ENCODE measurements at places on chromosomes 3 and 15.

DNA sequence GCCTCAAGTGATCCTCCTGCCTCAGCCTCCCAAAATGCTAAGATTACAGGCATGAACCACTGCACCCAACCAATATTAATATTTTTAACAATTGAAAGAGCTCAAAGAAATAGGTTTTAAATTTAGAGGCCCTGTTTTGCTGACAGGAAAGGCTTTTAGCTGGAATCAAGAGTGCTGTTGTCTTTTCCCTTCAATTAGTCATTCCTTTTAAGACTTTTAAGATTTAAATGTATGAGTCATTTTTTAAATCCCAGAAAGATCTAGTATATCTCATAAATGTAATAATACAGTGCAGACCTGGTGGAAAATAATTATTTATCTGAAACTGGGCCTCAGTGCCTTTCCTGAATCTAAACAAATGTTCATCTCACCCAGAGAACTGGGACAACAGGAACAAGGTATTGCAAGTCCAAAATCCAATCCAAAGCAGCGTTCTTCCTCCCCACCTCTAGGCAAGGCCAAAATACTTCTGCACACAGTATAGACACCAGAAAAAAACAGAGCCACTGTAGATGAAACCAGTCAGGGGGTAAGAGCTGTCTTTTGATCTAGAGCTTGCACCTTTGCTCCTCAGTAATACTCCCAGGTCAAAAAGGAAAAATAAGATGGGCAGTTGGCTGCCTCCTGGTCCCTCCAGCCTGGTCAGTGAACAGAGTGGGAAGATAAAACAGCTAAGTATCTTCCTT is 14.4 kb downstream of the AGTR1 start:
- no peak for DNase-seq

GRCh38 chr3:172598904-172599303 is 75.7 kb upstream of the TNFSF10 start:
- no peak for DNase-seq

- no peak for DNase-seq
Measured at GRCh38 chr15:85618228-85618505, 176.6 kb downstream of the KLHL25 start.

- DNase-seq, result no peak
Measured at GRCh38 chr3:125057186-125057850, 1.5 kb upstream of the HEG1 start.

GRCh38 chr3:72196377-72196929 is 411.5 kb upstream of the PROK2 start:
- DNase-seq, result no peak

DNA sequence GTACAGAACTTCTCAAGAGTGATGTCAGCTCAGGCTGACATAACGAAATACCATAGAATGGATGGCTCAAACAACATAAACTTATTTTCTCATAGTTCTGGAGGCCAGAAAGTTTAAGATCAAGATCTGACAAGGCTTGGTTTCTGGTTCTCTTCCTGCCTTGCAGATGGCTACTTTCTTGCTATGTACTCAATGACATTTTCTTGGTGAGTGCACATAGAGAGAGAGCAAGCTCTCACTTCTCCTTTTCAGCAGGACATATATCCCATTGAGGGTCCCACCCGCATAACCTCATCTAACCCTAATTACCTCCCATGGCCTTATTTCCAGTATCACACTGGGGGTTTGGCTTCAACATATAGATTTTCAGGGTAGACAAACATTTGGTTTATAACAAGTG is 1072.1 kb downstream of the PLOD2 start:
- no peak for DNase-seq

DNA sequence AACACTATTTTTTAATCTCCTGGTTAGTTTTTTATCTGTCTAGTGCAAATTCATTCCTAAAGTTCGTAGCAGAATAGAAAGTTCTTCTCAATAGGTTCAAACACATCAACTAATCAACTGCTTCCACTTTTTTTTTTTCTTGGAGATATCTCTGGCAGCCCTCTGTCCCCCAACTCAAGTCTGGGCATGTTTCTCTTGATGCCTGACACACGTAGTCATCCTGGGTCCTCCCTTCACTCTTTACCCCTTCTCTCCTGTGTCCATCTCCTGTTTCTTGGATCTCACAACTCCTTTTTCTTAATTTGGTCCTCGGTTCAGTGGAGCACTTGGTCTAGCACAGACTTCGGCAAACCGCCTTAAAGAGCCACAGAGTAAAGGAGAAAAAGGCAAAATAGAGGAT is 14.4 kb downstream of the TNFAIP8L3 start:
- DNase-seq, result no peak

GRCh38 chr3:13420831-13421765 is 976 bp upstream of the NUP210 start:
- no peak for DNase-seq

GRCh38 chr15:52635908-52636307 is 43.3 kb downstream of the ATOSA start:
- DNase-seq, result no peak

DNA sequence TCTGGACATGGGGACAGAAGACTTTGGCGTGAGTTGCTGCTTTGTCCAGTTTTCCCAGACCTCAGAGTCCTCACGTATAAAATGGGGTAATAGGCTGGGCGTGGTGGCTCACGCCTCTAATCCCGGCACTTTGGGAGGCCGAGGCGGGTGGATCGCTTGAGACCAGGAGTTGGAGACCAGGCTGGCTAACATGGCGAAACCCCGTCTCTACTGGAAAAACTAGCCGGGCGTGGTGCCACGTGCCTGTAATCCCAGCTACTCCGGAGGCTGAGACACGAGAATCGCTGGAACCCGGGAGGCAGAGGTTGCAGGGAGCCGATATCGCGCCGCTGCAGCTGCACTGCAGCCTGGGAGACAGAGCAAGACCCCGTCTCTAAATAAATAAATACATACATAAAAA is 22.7 kb upstream of the IGF1R start:
- no peak for DNase-seq

GRCh38 chr15:31352911-31353811 is 26.5 kb downstream of the KLF13 start:
- peak; percentile 71 for DNase-seq

DNA sequence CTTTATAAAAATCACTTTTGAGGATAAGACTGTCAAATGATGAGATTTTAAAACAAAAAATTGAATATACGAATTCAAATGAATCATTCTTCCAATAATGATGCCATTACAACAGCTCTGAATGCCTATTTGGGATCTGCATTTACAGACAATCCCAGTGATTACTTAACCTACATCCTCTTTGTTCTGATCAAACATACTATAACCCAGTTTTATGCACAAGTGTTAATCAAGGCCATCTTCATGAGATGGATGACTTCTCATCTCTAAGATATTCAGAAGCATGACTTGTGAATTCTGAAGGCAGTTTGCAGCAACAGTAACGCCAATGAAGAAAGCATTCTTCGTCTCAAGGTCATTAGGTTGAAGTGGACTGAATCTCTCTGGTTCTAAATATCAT is 90.3 kb upstream of the MEX3B start:
- DNase-seq, result no peak

DNA sequence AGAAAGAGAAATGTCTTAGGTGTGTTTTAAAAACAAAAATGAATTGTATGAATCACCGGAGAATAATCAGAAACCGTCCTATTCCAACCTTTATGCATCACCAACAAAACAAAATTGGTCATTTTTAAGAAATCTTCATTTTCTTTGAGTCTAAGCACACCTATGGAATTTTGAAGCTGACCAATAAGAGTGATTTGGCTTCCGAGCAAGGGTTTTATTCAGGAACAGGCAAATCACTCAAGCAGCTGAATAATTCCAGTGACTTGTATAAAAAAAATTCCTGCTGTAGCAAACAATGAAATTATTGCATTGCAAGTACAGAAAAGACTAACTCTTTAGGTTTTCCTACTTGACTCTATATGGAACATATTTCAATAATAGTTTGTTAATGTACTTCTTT is 83.8 kb upstream of the FNDC3B start:
- no peak for DNase-seq

DNA sequence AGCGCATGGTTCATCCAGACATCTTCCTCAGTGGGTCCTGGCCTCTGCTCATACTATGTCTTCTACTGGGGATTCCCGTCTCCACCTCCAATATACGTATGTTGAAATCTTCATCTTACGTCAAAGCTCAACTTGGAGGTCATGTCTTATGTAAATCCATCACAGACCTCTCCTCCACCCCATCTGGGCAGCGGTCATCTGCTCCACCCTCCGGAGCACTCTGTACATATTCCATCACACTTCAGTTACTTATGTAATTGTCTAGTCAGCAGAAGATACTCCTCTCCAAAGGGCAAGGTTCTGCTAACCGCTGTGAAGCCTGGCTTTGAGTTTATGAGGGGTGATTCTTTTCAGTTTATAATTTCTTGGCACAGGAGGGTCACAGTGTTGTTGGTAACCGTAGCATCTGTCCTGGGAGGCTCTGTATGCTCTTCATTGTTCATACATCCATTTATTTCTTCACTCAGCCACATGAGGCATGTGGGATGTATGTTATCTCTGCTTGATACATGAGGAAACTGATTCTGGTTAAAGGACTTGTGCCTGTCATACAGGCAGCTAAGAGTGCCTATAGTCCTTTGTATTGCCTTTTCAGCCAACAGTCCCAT is 22.1 kb downstream of the MAP2K1 start:
- DNase-seq, result no peak

GRCh38 chr15:28998511-28998910 is 112.7 kb downstream of the APBA2 start:
- DNase-seq, result no peak

- DNase-seq, result no peak
Measured at GRCh38 chr3:152097770-152098169, 171.0 kb upstream of the MBNL1 start.

DNA sequence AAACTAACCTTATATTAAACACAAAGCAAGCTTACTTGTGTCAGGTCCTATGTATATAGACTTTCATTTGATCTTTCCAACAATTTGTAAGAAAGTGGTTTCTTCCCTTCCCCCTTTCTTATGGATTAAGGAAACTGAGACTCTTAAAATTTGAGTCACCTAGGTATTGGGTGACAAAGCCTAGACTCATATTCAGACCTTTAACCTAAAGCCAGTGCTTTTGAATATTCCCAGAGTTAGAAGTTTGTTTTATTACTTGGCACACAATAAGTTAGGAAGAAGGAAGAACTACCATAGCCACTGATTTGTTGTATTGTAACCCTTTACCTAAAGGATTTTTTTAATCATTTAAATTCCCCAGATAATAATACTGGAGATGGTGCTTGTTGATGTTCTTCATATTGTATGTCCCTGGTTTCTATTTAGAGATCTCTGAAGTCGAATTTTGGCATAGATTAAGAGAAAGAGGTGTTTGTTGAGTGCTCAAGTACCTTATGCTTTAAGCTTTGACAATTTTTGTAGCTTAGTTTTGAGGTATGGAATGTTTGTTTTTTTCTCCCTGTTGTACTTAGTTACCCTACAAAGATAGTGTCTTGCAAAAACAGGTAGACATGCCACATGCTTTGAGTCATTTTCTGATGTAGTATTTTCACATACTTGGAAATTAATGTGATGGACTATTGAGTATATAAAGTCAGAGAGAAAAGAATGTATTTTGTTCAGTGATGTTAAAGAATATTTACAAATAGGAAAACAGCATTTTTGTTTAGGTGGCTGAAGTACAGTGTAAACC is 11.2 kb downstream of the TSC22D2 start:
- no peak for DNase-seq

DNA sequence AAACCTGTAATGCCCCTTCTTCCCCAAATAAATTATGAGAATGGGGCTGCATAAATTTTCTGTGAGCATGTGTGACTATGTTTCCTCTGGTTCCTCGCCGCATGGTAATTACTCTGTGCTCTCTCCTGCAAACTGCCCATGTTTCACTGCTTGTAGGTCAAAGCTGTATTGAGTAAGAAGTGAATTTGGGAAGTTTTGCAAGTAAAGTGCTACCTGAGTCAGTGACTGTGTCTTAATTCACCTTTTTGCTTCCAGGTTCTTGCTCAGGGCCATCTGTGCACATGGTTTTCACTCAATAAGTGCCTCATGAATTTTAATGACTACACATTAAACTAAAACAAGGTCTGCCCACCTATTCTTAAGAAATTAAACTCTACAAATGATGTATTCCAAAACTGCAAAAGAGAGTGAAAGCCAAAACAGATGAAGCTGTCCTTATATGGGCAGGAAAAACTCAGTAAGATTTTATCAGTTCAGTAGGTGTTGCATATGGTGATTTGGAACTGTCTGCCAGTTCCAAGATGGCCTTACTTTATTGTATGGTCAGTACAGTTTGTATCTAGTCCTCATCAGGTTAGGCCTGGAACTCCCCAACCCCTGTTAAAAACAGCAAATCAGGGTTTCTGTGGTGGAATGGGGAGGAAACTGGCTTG is 100.0 kb downstream of the LPP start:
- no peak for DNase-seq

GRCh38 chr3:160768918-160769317 is 12.9 kb downstream of the PPM1L start:
- no peak for DNase-seq

DNA sequence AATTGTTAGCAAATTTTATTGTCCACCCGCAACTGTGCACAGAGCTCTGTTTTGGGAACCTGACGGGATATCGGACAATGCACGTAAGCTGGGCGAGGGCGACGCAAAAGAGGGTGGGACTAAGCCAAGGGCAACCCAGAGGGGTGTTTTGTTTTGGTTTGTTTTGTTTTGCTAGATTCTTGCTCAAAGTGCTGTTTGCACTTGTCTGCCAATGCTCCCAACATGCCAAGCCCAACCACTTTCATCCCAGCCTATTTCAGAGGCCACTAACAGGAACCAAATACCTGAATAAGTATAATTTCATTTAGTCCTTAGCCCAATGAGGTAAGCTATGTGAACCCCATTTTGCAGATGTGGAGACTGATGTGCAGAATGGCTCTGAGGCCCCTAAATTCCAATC is 9.7 kb upstream of the CMTM7 start:
- DNase-seq, result no peak

DNA sequence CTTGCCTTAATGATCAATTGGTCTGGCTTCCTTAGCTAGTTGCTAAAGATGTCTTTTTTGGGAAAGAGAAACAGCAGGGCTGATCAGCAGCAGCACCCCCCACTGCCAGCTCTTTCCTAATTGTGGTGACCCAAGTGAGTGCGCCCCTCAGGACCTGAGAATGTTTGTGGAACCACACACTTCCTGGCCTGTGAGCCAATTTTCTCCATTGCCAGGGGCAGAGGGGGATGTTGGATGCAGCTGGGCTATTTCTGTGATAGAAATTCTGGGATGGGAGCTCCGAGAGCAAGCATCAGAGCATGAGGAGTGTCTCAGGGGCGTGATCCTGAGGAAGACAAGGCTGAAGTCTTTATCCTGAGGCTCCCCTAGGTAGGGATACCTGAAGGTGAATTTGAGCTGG is 66.6 kb downstream of the CLDN11 start:
- no peak for DNase-seq

DNA sequence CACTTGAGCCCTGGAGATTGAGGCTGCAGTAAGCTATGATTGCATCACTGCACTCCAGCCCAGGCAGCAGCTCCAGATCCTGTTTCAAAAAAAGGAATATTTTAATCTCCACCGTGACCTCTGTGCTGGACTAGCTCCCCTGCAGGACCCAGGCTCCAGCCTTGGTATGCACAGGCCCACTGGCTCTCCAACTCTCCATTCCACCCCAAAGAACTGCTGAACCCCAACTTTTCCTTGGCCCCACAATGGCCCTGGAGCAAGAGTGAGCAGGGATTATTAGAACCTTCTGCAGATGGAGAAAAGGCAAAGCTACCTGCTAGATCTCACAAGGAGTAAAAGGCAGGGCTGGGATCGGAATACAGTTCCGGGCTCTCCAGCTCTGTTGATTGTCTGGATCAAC is 32.8 kb upstream of the SFMBT1 start:
- no peak for DNase-seq

GRCh38 chr3:184911570-184911969 is 99.6 kb downstream of the VPS8 start:
- no peak for DNase-seq

- no peak for DNase-seq
Measured at GRCh38 chr3:34919025-34919424, 720.3 kb upstream of the ARPP21 start.

Measured in amygdala (tissue), 56 donors.